ENCODE measurements at places on chromosomes 13 and 19. TPM values are rescaled to one million over a fixed set of nuclear protein-coding genes. Genes with fewer than 3 reads are reported as not detected.

DNA sequence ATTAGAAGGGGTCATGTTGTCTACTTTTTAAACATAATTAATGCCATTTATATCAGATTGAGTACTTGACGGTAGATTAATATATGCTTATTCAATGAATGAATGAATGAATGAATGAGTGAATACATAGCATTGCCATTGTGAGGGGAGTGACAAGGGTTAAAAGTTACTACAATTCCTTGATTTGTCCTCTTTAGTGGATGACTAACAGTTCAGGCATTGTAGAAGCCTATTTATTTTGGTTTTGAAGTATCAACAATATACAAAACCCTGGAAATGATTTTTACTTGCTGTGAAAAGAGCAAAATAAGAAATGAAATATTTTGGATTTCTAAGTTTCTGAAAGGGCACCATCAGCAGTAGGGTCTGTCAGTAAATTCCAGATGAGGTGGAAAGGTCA is 122.7 kb downstream of the CYSLTR2 start:
- H3K36me3 ChIP-seq: no peaks in the 10 kb centered on the region
- no peak overlapping the region for H3K4me3 ChIP-seq
- 0 out of 2 replicates have a peak, but pooled peaks cover 5% of the 10 kb centered on the region for H3K27me3 ChIP-seq
- no peak for DNase-seq
- no peaks in the 10 kb centered on the region for H3K4me1 ChIP-seq

GRCh38 chr13:93620181-93620765 is 393.7 kb downstream of the GPC6 start:
- no peaks in the 10 kb centered on the region for H3K4me1 ChIP-seq
- H3K27me3 ChIP-seq: no peaks in the 10 kb centered on the region
- no peak overlapping the region for H3K4me3 ChIP-seq
- H3K36me3 ChIP-seq: no peaks in the 10 kb centered on the region

DNA sequence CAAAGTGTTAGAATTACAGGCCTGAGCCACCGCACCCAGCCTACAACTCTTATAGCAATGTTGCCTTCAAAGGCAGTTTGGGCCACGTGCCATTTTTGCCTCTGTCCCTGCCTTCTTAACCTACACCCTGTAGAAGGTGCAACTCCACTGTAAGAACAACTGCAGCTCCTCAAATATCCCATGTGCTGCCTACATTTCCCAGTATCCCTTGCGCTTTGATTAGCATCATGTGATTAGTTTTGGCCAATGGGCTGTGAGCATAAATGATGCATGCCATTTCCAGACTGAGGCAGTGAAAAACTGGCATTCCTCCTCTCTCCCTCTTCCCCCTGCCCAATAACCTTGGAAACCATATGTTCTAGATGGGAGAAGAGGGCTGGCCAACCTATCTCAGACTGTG is 75.2 kb upstream of the MRI1 start:
- peak; percentile 73 for DNase-seq
- no peak overlapping the region for H3K4me3 ChIP-seq
- H3K4me1 ChIP-seq: no peaks in the 10 kb centered on the region
- peaks cover 39% of the 10 kb centered on the region for H3K27me3 ChIP-seq
- no peaks in the 10 kb centered on the region for H3K36me3 ChIP-seq

GRCh38 chr13:66661336-66661735 is 568.8 kb downstream of the PCDH9 start:
- no peak for DNase-seq
- H3K27ac ChIP-seq: no peak overlapping the region
- no peaks in the 10 kb centered on the region for H3K27me3 ChIP-seq
- H3K4me1 ChIP-seq: no peaks in the 10 kb centered on the region
- H3K36me3 ChIP-seq: no peaks in the 10 kb centered on the region

DNA sequence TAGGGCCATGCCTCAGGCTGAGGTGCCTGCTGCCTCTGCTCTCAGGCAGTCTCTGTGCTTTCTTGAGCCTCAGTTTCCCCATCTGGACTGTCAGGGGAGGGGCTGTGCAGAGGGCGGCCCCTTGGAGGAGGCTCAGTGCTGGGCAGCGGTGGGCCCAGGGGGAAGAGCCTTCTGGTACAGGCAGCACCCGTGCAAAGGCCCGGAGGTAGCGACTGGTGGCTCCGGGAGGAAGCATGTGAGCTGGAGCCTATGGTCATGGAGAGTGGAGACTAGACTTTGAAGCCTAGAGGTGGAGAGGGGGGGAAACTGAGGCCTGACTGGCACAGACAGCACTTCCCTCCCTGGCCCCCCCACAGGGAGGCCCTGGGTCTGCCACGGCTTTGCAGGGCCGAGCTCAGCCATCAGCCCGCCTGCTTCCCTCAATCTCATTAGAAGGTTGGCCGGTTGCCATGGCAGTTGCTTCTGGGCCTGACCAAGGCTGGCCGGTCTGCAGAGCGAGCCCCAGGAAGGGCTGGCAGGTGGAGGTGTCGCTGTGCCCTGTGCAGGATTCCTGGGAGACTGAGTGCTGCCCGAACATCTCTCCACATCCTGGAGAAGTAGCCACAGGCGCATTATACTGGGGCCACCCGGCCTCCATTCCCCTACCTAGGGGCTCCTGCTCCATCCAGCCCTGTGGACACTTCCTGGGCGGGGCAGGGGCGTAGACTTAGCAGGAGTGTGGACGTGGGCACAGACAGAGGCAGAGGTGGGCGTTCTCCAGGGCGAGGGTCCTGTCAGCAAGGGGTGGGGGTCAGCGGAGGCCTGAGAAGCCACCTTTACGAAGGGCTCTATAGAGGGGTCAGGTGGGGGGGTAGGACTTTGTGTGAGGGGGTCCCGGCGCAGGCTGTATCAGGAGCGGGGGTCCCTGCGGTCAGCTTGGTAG is 53.2 kb downstream of the CRTC1 start:
- DNase-seq: no peak
- peaks cover 68% of the 10 kb centered on the region for H3K4me1 ChIP-seq
- H3K36me3 ChIP-seq: no peaks in the 10 kb centered on the region
- H3K27me3 ChIP-seq: no peaks in the 10 kb centered on the region

- no peak overlapping the region for H3K4me3 ChIP-seq
- no peak overlapping the region for H3K27ac ChIP-seq
- H3K27me3 ChIP-seq: no peaks in the 10 kb centered on the region
- no peaks in the 10 kb centered on the region for H3K4me1 ChIP-seq
- H3K36me3 ChIP-seq: no peaks in the 10 kb centered on the region
- peak; percentile 14 for DNase-seq
Observed at GRCh38 chr13:79423801-79424642, 18.0 kb upstream of the RBM26 start.

GRCh38 chr13:80473695-80474094 is 132.8 kb upstream of the SPRY2 start:
- no peaks in the 10 kb centered on the region for H3K4me1 ChIP-seq
- DNase-seq: no peak
- no peak overlapping the region for H3K27ac ChIP-seq
- H3K4me3 ChIP-seq: no peak overlapping the region

GRCh38 chr13:94617389-94618000 is 15.8 kb downstream of the GPR180 start:
- H3K4me1 ChIP-seq: no peaks in the 10 kb centered on the region
- H3K36me3 ChIP-seq: peaks cover 12% of the 10 kb centered on the region
- H3K27me3 ChIP-seq: no peaks in the 10 kb centered on the region
- H3K4me3 ChIP-seq: no peak overlapping the region
- H3K27ac ChIP-seq: no peak overlapping the region

DNA sequence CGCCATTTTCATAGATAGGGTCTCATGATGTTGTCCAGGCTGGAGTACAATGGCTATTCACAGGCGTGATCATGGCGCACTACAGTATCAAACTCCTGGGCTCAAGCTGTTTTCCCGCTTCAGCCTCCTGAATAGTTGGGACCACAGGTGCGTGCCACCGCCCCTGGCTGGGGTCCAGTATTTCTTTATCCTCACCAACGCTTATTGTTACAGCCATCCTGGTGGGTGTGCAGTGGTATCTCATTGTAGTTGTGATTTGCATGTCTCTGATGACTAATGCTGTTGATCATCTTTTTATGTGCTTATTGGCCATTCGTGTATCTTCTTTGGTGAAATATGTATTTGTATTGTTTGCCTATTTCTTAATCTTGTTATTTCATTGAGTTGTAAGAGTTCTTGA is 49.0 kb downstream of the SIPA1L3 start:
- no peaks in the 10 kb centered on the region for H3K27me3 ChIP-seq
- H3K36me3 ChIP-seq: no peaks in the 10 kb centered on the region

DNA sequence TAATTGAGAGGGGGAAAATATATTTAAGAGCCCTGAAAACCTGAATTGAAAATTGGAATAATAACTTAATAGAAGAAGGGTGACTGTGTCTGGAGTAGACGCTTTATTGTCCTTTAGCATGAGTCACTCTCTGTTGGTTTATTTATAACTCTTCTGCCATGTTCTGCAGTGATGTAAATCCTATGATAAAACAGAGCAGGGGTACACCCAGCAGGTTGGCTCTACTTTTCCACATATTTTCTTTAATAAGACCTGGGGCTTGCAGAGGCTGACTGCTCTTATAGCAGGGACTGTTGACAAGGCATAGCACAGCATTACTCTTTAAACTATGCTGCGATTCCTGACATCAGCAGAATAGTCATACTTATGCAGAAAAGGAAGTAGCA is 389.9 kb upstream of the PCDH9 start:
- H3K27me3 ChIP-seq: no peaks in the 10 kb centered on the region
- no peak overlapping the region for H3K4me3 ChIP-seq
- H3K36me3 ChIP-seq: no peaks in the 10 kb centered on the region
- no peak overlapping the region for H3K27ac ChIP-seq

DNA sequence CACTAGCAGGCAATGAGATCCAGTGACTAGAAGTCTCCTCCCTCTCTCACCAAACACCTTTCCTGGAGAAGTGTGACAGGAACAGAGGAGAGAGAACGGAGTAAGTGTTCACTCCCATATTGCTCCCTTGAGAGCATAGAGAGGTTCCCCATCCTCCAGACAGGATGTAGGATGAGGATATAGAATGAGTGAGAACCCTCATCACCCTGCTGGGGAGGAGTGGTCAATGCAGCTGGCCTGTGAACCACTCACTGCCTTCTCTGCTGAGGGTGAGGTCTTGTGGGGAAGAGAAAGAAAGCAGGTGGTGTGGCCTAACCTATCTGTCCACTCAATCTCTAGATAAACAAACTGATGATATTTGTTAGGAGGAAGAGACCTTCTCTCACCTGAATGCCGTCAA is 386.6 kb downstream of the PCDH20 start:
- no peak for DNase-seq
- no peaks in the 10 kb centered on the region for H3K4me1 ChIP-seq
- H3K36me3 ChIP-seq: no peaks in the 10 kb centered on the region
- H3K4me3 ChIP-seq: no peak overlapping the region
- H3K27me3 ChIP-seq: no peaks in the 10 kb centered on the region
- H3K27ac ChIP-seq: no peak overlapping the region

GRCh38 chr13:25190771-25191170 is 18.7 kb upstream of the AMER2 start:
- no peak overlapping the region for H3K4me3 ChIP-seq
- no peaks in the 10 kb centered on the region for H3K36me3 ChIP-seq

DNA sequence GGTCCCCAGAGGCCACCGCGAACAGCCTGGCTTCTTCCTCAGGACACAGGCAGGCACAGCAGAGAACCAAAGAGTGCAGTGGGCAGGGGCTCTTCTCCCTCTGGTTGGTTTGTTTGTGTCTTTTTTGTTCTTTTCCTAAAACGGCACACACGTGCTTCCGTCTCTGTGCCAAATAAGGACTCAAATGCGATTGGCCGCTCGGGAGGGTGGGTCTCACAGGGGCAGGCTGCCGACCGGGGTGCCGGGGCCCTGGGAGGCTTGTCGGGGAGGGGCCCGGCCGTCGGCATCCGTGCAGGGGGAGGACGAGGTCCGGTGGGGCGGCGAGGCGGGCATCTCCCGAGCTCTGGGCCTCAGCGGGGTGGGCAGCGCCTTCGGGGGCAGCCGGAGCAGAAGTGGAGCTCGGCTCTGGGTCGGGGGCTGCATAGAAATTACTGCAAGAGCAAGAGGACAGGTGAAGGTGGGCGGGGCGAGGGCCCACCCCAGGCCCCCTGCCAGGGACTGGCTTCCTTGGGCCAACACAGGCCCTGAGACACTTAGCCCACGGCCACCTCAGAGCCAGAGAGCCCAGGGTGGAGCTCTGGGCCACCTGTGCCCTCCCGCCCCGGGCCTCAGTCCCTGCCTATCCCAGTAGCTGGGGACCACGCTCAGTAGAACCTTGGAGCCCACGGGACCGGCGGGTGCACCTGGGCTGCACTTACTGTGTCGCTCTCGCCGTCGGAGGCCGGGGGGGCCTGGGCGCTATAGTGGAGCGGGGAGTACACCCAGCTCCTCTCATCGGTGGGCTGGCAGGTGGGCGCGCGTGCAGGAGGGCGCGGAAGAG is 6.4 kb upstream of the CACTIN start:
- H3K36me3 ChIP-seq: peaks cover 25% of the 10 kb centered on the region
- H3K4me3 ChIP-seq: no peak overlapping the region
- H3K4me1 ChIP-seq: no peaks in the 10 kb centered on the region
- H3K27me3 ChIP-seq: no peaks in the 10 kb centered on the region
- no peak overlapping the region for H3K27ac ChIP-seq

GRCh38 chr19:40803857-40804782 is 5.1 kb downstream of the EGLN2 start:
- H3K27me3 ChIP-seq: no peaks in the 10 kb centered on the region
- H3K4me1 ChIP-seq: peaks cover 79% of the 10 kb centered on the region
- peak; percentile 30 for DNase-seq
- peak overlapping the region; percentile 53 for H3K27ac ChIP-seq
- no peak overlapping the region for H3K4me3 ChIP-seq
- peaks cover 88% of the 10 kb centered on the region for H3K36me3 ChIP-seq

DNA sequence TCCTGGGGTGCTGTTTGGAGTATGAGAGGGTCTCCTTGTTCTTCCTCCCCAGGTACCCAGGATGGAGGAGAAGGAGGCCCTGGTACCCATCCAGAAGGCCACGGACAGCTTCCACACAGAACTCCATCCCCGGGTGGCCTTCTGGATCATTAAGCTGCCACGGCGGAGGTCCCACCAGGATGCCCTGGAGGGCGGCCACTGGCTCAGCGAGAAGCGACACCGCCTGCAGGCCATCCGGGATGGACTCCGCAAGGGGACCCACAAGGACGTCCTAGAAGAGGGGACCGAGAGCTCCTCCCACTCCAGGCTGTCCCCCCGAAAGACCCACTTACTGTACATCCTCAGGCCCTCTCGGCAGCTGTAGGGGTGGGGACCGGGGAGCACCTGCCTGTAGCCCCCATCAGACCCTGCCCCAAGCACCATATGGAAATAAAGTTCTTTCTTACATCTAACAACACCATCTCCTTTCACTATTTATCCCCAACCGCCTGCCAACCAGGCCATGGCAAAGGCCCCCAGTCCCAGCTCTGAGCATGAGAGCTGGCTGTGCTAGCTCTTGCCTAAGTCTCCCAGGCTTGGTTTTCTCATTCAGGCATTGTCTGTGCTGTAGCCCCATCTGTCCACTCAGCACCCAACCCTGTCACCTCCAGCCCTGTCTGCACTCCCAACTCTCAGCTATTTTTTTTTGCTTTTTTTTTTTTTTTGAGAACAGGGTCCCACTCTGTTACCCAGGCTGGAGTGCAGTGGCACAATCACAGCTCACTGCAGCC is 11.2 kb downstream of the DKKL1 start:
- no peak overlapping the region for H3K27ac ChIP-seq
- no peaks in the 10 kb centered on the region for H3K27me3 ChIP-seq
- no peaks in the 10 kb centered on the region for H3K36me3 ChIP-seq
- no peak for DNase-seq
- no peaks in the 10 kb centered on the region for H3K4me1 ChIP-seq

Gene IL17D
- polyA plus RNA-seq: 0.08 TPM

Gene PSG4
- 0.03 TPM for polyA plus RNA-seq

Gene KLK5
- not detected for polyA plus RNA-seq

Gene SPACA7
- not detected for polyA plus RNA-seq

Gene CACNG8
- not detected for polyA plus RNA-seq

Gene ZNF507
- polyA plus RNA-seq: 11.2 TPM

Gene ZNF765
- 5.4 TPM for polyA plus RNA-seq

Gene LEUTX
- polyA plus RNA-seq: not detected
